Lung microvascular endothelial cell (primary cell): ENCODE measurements at places on chromosomes 7 and 10. TPM values are rescaled to one million over a fixed set of nuclear protein-coding genes. Genes with fewer than 3 reads are reported as not detected.
A peak's percentile ranks its signal among the peaks of the same experiment; 100 is the strongest.

DNA sequence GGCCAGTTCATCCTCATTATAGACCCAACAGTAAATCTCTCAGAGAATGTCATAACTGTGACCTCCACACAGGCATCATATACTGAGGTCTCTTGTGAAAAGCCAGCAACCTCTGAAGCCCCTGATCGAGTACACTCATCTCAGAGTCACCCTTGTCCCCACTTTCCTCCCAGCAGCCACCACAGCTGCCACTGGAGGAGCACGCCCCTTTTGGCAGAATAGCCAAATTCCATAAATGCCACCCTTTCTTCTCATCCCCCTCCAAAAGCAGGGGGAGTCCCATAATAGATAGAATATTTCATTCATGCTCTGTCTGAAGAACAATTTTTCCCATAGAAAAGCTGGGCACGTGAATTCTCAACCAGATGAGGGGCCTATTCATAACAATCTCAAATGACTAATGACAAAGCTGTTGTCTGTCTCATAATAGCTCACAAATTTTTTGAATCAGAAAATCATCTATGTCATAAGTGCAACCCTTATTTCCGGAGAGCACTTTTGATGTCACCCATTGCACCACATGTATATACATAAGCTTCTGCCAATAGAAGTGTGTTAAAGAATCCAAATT lies 47.4 kb downstream of the SGMS1 start:
- peak; percentile 22 for DNase-seq

- DNase-seq, result no peak
Measured at GRCh38 chr10:70561558-70561957, 41.0 kb downstream of the PRF1 start.

DNA sequence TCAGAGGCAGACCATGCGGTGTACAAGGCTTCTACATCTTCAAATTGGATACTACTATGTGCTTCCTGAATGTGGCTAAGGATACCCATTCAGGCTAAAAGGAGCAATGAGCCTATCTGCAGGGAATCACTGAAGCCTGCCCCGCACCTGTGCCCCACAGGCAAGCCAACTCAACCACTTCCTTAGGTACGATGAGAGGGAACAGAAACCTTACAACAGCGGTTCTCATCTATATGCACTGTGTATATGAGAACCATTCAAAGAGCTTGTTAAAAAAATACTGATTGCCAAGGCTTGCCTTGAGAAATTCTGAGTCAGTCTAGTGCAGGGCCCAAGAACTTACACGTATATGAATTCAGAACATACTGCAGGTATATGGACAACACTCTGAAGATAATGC lies 679.6 kb downstream of the PARD3 start:
- no peak for DNase-seq

Gene DENND11
- total RNA-seq, result 59.1 and 69.2 TPM in 2 replicates

DNA sequence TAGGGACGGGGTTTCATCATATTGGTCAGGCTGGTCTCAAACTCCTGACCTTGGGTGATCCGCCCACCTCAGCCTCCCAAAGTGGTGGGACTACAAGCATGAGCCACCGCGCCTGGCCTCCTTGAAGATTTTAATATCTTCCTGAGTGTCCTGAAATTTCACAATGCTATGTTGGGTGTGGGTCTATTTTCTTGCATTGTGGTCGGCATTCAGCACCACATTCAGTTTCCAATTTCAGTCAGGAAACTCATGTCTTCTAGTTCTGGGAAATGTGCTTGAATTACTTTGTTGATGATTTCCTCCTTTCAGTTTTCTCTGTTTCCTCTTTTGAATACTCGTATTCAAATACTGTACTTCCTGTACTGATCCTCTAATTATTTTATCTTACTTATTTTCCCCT lies 49.3 kb upstream of the IL6 start:
- no peak for DNase-seq

DNA sequence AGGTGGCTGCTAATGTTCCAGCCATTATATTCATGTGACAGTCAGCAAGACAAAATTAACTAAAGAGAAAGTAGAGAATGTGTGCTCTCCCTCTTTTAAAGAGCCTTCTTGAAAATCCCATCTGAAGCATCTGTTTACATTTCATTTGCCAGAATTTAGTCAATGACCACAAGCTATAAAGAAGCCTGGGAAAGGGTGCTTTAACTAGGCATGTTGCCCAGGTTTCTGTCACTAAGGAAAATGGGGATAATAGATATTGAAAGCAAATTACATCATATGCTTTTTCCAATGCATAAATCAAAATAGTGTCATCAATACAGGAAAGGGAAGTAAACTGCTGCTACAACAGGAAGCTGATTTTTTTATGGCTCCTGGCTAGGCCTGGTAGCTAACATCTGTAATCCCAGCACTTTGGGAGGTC lies 67.7 kb downstream of the ELAPOR2 start:
- peak; percentile 92 for DNase-seq

Gene VIPR2
- not detected in 2 replicates for total RNA-seq

Gene CLDN4
- total RNA-seq, result under 0.01 TPM in 1 of 2 replicates, not detected in the other

DNA sequence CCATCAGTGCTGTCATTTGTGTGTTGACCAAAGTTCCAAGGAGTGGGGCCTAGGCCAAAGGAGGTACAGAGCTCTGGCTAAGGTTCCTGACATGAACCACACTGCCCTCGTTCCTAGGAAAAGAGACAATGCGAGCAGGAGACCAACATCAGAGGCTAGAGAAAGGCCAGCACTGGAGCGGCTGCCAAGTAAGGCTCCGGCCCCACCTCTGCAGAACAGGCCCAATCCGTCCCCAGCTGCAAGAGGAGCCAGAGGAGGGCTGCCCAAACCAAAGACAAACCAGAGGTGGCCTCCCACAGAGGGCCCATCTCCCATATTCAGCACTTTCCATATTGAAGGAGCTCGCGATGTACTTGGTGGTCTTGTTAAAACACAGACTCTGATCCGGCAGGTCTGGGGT lies 81.0 kb downstream of the FAM53B start:
- no peak for DNase-seq

DNA sequence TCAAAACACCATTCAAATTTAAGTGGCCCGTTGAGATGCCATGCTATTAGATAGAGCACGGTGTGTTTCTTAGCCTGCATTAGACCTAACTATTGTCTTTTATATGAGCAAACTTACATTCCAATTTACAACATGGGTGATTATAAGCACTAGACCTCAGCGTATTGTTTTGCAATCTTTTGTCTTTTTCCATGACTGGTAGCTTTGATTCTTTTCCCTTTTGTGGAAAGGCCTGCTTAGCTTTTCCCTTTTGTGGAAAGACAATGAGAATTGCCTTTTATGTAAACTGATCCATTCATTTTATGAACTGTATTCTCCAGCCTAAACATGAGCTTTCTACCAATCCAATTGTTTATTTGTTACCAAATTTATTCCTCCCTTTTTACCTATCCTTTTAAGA lies 823.1 kb downstream of the CCSER2 start:
- DNase-seq, result no peak

GRCh38 chr7:15780271-15780670 lies 93.8 kb upstream of the MEOX2 start:
- DNase-seq, result peak; percentile 81

Gene BMPER
- total RNA-seq, result 0.40 and 0.44 TPM in 2 replicates

- no peak for DNase-seq
Measured at GRCh38 chr10:68171539-68172080, 60.3 kb downstream of the ATOH7 start.

- no peak for DNase-seq
Measured at GRCh38 chr7:11650500-11650899, 181.5 kb downstream of the THSD7A start.

GRCh38 chr10:45379891-45380540 lies 6.0 kb downstream of the ALOX5 start:
- no peak for DNase-seq

- DNase-seq, result no peak
Measured at GRCh38 chr10:21057989-21058388, 160.9 kb upstream of the NEBL start.

Gene DYNC1I1
- total RNA-seq, result 3.9 and 18.3 TPM in 2 replicates

GRCh38 chr10:91559750-91560149 lies 73.1 kb downstream of the PPP1R3C start:
- DNase-seq, result no peak

Gene MCU
- total RNA-seq, result 22.0 and 30.3 TPM in 2 replicates

DNA sequence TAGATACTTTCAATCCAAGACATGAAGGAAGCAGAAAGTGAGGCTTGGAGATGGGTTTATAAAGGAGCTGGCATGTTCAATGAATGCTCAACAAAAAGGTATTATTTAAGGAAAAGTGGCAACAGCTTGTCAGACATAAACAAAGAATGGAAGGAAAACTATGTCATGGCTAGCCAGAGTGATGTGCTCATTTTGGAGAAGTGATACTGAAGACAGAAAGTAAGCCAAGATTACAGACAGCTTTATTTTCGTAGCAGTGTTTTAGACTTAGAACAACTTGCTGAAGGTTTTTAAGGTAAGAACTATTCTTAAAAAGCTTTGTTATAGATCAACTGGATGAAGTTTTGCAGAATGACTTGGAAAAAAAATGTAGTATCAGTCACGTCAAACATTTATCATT lies 160.5 kb upstream of the FERD3L start:
- DNase-seq, result no peak

DNA sequence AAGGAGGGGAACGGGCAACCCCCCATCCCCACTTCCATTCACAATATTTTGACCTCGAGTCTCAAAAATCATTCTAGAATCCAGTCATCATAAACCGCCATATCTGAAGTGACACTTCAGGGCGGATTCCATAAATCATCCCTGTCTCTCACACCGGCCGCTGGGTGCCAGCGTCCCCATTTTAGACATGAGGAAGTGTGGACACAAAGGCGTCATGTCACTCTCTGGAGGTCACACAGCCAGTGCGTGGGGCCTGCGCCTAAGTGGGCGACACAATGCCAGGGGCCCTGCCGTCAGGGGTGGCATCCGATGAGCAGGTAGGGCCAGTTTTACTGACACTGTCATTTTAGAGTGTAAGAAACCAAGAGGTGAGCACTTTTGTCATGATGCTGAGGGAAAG lies 19.5 kb downstream of the KCNH2 start:
- no peak for DNase-seq

DNA sequence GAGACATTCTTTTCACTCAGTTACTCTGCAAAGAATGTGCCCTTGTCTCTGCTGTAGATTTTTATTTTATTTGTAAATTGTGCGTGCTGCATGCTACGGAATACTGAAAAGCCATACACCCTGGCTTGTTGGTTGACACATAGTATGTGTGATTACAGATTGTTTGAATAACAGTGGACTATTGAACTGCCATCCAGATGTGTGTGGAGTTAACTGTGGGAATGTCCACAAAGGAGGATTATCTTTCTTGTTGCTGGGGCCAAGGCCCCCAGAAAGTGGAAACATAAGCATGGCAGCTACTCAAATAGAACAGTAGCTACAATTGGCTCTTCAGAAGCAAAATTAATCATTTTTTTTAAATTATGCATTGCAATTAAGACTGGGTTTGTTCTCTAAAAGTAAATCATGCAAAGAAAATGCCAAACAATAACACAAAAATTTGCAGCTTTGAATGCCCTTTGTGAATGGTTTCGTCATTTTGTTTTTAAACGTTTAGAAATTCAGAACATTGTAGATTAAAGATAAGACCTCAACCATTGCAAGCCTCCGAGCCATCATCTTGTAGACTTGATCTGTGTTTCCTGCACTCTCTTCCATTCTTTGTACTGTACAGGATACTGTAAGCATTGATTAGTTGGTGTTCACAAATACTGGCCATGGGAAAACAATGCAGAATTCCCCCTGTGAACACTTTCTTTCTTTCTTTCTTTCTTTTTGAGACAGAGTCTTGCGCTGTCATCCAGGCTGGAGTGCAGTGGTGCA lies 210.3 kb upstream of the TCF7L2 start:
- DNase-seq, result no peak

Gene ABCB4
- not detected in 2 replicates for total RNA-seq

Gene CAMK2G
- 16.7 and 19.0 TPM in 2 replicates for total RNA-seq

DNA sequence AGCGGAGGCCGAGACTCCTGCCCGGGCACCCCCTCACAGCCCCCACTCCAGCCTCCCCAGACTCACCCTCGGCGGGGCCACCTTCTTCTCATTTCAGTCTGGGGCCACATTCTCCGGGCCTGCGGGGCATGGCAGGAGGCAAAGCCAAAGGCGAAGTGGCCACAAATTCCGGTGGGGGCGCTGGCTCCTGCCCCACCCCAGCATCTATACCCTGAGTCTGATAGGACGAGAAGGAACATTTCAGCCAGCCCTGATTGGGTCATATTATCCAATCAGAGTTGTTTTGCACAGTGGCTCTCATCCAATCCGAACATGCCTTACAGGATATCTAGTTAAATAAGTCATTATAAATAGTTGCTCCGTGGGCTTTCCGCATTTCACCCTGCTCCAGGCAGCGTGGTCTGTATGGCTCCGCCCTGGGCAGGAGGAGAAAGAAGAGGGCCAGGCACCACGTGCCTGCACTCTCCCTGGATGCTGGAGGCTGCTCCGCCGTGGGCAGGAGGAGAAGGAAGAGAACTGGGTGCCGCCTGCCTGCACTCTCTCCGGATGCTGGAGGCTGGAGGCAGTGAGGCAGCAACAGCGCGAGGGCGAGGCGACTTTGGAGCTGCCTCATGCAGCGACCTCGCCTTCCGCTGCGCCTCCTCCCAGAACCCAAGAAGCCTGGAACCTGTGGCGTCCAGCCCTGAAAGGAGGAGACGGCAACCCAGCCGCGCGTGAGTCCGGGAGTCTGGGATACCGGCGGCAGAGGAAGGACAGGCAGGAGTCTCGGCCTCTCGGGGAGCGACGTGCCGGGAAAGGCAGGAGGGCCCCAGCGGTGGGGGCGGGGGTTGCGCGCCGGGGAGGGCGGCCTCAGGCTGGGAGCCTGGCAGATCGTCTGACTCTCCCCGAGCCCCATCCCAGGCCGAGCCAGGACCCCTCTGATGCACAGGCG lies 162.9 kb downstream of the ZNF33B start:
- peak; percentile 75 for DNase-seq

DNA sequence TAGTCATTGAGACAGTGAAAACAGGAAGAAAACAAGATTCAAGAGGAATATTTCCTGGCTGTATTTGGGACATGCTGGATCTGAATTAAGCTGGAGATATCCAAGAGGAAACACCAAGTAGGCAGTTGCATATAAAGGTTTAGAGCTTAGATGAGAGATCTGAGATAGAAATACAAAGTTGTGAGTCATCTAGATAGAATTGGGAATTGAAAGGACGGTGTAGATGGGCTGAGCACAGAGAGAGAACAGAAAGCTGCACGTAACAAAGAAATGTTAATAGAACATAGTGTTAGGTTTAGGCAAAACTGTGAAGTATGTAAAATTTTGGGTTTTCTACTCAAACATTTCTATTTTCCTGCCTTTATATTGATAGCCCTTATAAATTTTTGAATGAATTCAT lies 218.5 kb upstream of the TMEM196 start:
- DNase-seq, result no peak

DNA sequence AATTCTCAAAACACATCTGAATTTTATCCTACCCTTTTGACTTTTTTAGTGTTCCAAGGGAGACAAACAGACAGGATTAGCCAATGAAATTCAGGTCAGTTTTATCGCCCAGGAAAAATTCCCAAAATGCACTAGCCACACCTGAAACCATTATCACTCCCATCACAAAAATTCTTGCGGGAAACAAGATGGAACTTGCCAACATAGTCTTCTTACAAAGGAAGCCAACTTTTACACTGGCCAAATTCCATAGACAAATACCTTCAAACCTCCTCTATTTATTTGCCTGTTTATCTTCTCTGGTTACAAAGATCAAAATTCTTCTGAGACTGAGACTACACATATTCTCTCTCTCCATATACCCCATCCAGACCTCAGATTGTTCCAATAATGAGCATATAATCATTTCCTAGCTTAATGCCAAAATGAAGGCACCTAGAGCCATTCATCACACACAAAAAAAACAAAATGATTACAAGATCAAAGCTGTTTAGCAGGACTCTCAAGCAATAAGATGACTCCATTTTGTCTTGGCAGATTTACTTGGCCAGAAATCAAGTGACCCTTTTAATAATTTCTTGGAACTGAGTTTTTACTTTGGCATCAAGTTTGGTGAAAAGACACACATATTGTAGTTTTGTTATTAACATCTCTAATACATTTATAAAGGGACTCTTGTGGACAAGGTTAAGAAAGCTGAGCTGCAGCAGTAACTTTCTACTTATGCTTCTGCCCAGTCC lies 30.2 kb downstream of the MET start:
- DNase-seq, result no peak
